ENCODE measurements at places on chromosomes 6 and 20.

DNA sequence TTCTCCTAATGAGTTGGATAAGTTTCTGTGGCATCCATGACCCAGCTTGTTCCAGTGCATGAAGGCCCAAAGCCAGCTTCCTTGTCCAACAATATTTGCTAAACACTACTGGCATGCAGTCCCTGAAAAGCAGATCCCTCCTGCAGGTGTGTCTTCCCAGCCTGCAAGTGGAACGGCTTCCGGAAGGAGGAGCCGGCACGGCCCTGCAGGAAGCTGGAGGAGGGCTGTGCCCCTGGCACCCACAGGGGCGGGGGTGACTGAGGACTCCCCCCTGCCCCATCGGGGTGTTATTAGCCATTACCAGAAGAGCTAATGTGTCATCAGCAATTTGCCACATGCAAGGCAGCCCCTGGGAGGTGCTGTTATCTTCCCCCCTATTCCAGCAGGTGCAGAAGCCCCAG is 27.4 kb downstream of the NPEPL1 start:
- no peak for DNase-seq

DNA sequence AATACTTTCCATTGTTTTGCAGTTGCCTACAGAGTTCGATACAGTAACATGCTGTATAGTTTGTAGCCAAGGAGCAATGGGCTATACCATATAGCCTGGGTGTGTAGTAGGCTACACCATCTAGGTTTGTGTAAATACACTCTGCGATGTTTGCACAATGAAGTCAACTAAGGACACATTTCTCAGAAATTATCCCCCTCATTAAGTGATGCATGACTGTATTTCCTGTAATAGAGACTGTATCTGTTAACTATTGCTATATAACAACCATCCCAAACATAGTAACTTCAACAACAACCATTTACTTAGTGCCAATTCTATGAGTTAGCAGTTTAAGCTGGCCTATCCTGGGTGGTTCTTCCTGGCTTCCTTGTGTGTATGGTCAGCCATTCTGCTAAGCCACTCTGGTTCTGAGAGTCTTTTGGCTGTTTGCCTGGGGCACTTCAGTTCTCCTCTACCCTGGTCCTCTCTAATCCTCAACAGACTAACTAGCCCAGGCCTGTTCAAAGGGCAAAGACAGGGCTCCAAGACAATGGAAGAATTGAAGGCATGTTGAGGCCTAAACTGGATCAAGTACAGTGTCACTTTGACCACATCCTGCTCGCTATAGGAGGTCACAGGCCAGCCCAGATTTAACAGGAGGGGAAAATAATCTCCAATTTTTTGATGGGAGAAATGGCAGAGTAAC is 124.0 kb downstream of the PLCB1 start:
- no peak for DNase-seq

- DNase-seq = no peak
Measured at GRCh38 chr20:38228436-38228835, 32.1 kb downstream of the KIAA1755 start.

- DNase-seq = no peak
Measured at GRCh38 chr6:155882527-155883333, 427.1 kb upstream of the NOX3 start.

GRCh38 chr20:44393608-44394451 is 38.3 kb downstream of the HNF4A start:
- DNase-seq = no peak

DNA sequence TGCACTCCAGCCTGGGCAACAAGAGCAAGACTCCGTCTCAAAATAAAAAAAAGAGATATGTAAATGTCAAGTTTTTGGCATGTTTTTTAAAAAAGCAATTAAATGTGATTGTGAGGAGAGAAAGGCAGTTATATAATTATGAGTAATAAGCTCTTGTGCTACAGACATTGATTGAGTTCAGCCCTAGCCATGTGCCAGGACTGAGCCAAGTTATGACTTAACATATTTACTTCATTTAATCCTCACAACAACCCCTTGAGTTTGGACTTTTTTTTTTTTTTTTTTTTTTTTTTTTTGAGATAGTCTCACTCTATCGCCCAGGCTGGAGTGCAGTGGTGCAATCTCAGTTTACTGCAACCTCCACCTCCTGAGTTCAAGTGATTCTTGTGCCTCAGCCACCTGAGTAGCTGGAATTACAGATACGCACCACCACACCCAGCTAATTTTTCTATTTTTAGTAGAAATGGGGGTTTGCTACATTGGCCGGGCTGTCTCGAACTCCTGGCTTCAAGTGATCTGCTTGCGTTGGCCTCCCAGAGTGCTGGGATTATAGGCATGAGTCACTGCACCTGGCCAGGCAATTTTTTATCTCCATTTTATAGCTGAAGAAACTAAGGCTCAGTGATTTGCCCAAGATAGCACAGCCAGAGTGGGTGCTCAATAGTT is 15.0 kb upstream of the CSE1L start:
- DNase-seq = no peak

DNA sequence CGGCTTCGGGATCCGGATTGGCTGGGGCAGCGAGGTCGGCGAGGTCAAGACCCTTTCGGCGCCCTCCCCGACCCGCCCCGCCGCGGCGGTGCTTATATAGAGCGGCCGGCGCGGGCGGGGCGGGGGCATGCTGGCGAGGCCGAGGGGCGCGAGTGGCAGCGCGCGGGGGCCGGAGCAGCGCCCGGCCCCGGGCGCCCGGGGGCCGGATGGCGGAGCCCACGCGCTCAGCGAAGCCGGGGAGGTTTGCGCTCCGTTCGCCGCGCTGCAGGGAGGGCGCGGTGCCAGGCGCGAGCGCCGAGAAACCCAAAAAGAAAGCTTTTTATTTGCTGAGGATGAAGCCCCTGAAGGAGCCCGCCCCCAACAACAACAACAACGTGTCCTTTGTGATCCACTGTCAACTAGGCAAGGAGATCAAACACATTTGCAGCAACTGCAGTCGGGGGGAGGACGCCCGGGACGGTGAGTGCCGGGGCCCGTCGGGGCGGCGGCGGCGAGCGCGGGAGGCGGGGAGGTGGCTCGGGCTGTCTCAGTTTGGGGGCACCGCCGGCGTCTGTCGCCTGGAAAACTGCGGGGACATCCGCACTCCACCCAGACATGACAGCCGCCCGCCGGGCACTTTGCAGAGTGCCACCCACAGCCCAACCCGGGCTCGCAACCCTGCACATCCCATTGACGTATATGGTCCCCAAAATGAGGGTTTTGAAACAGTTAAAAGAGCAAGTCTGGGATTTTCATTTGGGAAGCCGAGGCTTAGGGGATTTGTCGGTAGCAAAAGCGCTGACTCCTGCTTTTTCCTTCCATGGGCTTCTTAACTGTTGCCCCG is 297.3 kb downstream of the PHACTR1 start:
- no peak for DNase-seq

GRCh38 chr20:62535964-62536363 is 60.2 kb upstream of the GATA5 start:
- DNase-seq = no peak

DNA sequence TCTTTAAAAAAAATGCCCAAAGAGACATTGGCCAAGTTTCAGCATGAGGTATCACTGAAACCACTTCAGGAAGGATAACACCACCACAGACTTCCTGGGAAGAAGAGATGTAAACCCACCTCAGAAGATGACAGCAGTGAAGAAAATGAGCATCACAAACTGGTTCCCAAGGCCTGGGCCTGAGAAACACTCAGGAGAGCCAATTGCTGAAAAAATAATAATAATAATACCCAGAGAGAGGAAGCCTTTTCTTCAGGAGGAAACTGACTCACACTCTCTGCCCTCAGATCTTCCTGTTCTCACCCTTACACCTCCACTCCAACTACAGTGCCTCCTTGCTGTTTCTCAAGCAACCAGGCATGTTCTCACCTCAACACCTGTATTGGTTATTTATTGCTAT is 68.1 kb upstream of the MAFB start:
- DNase-seq = no peak

DNA sequence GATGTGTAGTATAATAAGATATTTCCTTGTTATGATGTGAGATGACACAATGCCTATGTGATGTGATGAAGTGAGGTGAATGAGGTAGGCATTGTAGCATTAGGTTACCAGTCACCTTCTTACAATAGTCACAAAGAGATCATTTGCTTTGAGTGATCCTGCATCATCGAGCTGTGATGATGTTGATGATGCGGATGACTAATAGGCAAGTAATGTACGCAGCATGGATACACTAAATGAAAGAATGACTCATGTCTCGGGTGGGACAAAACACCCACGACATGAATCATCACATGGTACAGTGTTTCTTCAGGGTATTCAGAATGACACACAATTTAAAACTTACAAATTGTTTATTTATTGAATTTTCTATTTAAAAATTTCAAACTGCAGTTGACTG is 806.3 kb upstream of the GJE1 start:
- DNase-seq = no peak

DNA sequence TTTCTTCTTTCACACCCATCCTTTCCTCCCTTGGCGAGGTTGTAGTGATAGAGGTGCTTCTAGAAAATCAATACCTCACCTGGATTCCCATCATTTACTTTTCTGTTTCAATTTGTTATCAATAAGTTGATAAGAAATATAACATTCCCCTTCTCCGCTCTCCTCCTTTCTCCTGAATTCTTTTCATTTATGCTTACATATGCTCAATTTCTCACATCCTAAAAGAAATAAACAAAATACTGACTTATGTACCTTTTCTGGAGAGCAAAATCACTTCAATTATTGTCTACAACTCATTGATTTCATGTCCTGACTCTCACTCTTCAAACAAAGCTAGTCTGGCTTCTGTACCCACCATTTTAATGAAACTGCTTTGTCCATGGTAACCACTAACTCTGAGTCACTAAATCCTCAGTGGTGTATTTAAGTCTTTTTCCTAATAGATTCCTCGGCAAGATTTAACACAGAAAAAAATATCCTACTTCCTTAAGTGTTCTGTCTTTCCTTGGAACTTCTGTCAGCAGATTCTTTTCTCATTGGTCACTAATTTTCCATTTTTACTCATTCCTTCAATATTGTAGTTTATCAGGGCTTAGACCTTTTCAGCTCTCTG is 289.6 kb downstream of the RFPL4B start:
- no peak for DNase-seq

DNA sequence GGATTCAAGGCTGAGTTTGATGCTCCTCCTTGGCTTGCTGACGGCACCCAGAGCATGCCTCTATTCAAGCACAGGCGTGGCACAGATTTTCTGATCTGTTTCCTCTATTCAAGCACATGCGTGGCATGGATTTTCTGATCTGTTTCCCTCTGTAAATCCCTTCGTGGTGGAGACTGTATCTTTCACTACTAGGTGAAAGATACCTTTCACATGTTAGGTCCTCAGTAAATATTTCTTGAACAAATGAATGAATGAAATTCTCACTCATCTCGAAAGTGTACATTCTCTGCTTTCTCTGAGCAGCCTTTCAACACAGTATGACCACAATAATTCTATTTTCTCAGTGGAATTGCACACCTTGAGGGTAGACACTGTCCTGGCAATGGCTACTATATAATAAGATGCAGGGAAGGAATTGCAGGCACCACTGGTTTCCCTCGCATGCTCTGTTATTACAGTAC is 72.6 kb upstream of the F13A1 start:
- DNase-seq = no peak

DNA sequence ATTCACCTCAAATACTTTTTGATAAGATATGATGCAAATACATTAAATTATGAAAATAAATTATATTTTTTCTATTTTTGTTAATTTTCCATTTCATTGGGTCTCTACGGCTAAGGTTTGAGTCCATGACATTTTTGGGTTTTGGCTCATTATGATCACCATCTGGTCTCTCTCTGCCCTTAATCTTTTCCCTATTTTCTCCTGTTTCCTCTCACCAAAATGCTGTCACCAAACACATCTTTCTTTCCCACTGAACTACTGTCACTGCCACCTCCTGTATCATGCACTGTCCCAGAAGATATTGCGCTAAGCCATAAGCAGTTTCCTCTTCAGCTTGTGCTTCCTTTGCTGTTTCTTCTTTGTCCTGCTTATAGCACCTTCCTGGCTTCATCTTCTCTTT is 42.0 kb upstream of the OGFRL1 start:
- DNase-seq = no peak

DNA sequence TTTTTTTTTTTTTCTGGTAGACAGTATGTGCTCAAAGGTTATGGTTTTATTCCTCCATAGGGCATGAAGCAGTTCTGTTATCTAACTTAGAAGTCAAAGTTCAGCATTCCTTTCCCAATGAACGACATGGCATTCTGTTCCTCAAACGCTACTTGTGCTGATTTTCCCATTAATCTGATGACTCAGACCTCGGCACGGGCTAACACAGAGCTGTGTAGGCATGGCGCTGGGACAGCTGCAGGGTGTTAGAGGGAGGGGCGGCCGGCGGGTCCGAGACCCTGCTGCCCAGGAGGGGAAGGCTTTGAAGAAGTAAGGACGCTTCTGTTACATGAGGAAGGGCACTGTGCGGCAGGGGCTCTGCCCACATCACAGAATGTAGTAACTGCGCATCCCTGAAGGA is 93.6 kb upstream of the AGPAT4 start:
- no peak for DNase-seq

DNA sequence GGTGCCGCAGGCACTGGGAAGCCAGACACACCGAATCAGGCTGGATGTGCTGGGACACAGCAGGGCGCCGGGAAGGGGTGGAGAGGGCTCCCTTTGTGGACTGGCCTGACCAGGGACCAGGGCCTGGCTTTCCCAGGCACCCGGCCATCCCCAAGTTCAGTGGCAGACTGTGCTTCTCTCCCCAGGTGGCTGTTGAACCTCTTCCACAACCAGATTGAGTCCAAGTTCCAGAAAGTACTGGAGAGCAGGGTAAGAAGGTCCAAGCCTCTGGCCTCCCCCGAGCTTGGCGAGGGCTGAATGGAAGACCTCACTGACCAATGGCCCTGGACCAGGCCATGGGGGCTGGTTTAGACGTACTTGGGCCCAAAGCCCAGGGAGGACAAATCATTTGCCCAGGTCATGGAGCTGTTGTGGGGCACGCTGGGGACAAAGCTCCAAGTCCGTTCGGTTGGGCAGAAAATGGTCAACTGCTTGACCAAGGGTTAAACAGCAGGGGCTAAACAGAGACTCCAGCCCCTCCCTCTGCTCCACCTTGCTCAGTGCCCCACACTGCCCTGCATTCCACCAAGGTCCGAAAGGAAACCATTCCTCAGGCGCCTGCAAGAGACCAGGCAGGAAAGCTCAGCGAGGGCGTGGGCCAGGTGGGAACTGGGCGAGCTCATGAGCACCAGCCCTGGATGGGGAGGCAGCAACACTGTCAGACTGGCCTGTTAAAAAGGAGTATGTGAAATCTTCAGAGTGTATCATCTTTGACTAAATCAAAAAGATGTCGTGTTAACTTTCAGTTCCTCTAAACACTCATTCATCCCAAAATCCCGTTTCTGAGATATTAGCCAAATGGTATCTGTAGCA is 9.1 kb downstream of the LBP start:
- DNase-seq = no peak

GRCh38 chr6:107442938-107443607 is 16.3 kb downstream of the PDSS2 start:
- no peak for DNase-seq

DNA sequence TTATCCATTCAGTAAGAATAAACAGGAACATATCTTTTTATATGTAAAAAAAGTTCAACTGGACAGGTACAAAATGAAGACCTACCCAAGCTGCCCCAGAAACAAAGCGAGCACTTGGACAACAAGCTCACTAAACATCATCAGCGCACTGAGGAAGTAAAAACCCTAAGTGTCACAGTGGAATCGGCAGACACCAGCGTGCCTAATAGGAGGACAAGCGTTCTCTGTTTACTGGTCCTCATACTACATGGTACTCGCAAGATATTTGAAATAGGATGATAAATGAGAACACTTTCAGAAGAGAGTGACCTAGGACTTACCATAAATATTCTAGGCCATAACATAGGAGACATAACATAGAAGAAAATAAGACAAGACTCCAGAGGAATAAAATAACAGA is 18.2 kb downstream of the MAP7 start:
- no peak for DNase-seq

- DNase-seq = no peak
Measured at GRCh38 chr20:10014431-10014830, 20.4 kb upstream of the ANKEF1 start.
